ENCODE measurements at places on chromosomes 16 and 17.

- no peak for DNase-seq
Measured at GRCh38 chr16:50861451-50861850, 119.6 kb downstream of the CYLD start.

DNA sequence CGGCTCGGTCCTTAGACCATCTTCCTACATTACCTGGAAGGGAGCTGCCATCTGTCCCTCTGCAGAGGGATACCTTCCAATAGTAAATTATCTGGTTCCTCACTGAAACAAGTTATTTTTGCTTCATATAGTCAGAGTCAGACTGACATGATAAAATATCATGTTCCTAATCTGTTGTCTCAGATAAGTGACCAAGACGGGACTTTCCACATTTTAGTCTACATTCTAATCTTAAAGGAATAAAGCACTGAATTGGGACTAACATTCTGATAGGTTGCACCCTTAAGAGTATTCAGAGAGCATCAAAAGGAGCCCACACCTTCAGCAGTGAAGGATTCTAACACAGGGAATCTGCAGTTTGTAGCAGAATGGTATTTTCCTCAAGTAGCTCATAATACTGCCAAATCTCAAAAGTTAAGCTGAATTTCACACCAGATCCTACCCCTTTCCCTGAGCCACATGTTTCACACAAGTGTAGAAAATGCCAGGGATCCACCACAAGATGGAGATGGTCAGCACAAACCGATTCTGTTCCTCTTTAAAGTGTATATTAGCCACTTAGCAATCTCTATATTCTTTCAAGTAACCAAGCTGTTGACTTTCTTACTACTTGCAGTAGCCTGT lies 13.4 kb downstream of the GINS2 start:
- DNase-seq = peak; percentile 37

DNA sequence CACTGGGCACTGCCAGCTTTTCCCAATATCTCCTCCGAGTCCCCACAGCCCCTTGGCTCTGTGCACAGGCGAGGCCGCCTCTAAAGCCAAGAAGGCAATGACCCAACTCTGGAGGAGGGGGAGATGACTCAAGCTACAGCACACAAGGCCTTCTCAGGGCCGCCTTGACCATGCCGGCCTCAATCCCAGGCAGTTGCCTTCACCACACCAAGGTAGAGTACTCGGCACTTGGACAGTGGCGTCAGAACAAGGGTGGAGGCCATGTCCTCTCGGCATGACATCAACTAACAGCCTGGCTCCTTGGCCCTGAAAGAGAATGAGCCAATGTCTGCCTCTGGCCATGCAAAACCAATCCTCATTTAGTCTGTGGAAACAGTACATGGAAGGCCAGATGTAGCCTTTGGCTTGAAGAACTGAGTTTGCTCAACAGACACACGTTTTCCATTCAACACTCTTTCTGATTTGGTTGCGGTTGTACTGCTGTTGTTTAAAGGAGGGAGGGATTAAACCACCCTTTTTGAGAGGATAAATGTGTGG lies 139.6 kb downstream of the XYLT1 start:
- no peak for DNase-seq

- DNase-seq = no peak
Measured at GRCh38 chr17:77462090-77462489, 321.3 kb downstream of the SEC14L1 start.

DNA sequence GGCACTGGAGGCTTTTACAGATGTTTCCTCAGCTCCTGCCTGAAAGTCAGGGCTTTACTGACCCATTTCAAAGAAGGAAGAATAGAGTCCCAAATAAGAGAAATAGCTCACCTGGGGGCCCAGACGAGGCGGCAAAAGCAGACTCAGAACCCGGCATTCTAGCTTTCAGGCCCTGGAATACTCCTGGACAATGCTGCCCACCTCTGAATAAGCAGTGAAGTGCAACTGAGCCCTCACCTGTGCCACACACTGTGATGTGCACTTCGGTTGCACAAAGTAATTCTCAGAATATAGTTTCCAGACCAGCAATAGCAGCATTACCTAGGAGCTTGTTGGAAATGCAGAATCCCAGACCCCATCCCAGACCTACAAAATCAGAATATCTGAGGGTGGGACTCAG lies 54.6 kb downstream of the ZNF423 start:
- DNase-seq = no peak

- no peak for DNase-seq
Measured at GRCh38 chr16:28532940-28533647, 5.7 kb downstream of the NUPR1 start.

GRCh38 chr17:32007463-32008298 lies 498 bp downstream of the LRRC37B start:
- DNase-seq = peak; percentile 27

DNA sequence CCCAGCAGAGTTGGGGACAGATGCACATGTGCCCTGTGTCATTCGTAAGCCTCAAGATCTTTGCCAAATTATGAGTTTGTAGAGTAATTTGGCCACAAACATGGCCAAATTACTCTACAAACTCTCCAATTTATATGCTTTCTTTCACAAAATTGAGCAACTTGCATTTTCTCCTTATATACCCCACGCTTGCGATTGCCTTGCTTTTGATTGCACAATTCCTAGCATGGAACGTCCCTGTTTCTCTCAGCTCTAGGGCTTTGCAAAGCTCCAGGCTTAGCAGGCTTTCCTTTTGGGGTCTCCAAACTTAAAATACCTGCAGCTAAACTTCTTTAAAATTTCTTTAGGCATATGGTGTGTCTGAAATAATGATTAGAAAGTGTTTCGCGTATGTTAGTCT lies 28.5 kb upstream of the MAF start:
- no peak for DNase-seq

DNA sequence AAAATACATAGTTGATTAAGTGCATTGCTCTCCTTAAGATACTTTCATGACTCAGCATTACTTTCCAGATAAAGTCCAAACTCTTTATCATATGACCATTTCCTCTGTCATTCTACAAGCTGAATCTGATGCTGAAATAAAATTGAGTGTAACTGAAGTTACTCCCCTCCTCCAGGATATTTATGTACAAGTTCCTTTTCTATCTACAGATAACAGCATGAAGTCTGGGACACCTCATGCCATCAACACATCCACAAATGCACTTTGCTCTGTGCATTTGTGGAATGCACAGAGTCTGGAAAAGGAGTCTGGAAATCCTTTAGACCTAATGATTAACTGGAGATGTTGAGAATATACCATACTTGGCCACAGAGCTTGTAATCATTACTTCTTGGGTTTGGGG lies 60.5 kb downstream of the ACSM2B start:
- no peak for DNase-seq

DNA sequence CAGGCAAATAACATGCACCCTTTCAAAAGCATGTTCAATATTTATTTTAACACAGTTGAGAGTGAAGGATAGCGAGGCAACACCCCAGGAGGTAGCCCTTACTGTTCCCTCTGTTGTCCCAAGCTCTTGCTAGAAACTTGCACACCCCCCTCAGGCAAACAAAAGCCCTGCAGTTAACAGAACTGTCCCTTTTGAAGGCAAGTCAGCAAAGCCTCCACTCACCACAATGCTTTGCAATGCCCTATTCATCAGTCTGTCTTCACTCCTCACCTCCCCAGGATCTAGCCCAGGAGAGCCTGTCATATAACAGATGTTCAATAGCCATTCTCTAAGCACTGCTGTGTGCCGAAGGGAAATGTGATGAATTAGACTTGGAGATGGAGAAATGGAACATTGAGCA lies 3.5 kb upstream of the CNEP1R1 start:
- DNase-seq = no peak

DNA sequence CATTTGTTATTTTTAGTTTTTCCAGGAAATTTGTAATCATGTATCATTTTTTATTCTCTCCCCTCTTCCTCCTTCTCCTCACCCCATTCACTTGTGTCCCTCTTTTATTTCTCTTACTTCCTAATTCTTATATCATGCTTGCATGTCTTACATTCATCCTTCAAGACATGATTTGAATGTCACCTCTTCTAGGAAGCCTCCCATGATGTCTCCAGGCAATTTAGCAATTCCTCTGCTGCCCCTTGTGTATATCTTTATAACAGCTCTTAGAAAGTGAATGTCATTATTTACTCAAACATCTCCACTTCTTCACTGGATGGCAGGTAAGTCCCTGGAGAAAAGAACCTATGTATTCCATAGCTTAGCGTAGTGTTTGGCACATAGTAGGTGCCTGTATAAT lies 7.8 kb downstream of the HNF1B start:
- no peak for DNase-seq

- DNase-seq = no peak
Measured at GRCh38 chr16:69513180-69513966, 52.4 kb upstream of the NFAT5 start.

- no peak for DNase-seq
Measured at GRCh38 chr17:36923814-36924221, 13.5 kb upstream of the LHX1 start.

DNA sequence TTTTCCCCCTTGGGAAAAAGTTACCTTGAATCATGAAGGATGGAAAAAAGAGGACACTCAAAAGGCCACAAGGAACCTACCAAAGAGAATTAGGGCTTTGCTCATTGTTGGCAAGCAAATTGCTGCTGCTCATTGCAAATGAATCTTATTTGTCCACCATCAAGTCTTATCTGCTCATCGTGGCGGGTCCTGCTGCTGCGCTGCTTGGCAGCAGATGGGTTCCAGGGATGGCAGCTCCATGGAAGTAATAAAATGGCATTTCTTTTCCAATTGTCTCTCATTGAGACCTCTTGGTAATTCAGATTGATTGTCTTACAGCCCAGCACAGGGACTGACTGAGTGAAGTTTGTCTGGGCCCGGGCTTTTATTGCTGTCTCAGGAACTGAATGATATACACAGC lies 118.7 kb downstream of the MRM1 start:
- DNase-seq = no peak

GRCh38 chr17:39598630-39599003 lies 9.1 kb downstream of the NEUROD2 start:
- no peak for DNase-seq

DNA sequence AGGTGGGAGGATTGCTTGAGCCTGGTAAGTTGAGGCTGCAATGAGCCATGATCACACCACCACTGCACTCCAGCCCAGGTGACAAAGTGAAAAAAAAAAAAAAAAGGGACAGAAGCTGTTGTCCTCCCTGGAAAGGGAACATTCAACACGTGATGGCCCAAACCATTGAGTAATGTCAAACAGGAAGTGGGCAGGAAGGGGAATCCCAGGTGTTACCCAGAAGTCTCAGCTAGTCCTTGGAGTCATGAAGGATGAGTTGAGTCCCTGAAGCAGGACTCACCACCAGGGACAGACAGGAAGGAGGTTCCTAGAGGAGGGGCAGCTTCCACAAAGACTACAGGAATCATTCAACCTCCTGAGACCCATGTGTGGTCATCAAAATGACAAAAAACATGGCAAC lies 19.8 kb upstream of the CMIP start:
- peak; percentile 84 for DNase-seq

DNA sequence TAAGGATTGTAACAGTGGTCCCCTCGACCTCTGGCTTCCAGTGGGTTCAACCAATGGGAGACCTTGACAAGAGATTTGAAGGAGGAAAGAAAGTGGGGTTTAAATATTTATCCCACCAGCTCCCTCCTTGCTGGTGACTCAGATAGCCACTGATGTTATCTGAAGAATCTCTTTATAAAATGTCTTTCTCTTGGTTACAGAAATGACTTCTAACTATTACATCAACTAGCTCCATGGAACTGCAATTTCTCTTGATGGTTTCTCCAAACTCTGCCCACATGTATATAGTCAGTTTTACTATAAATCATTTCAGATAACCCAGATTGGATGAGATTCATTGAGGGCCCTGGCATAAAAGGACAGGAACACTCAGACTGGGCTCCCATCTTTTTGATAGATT lies 920.2 kb upstream of the SOX9 start:
- DNase-seq = no peak

DNA sequence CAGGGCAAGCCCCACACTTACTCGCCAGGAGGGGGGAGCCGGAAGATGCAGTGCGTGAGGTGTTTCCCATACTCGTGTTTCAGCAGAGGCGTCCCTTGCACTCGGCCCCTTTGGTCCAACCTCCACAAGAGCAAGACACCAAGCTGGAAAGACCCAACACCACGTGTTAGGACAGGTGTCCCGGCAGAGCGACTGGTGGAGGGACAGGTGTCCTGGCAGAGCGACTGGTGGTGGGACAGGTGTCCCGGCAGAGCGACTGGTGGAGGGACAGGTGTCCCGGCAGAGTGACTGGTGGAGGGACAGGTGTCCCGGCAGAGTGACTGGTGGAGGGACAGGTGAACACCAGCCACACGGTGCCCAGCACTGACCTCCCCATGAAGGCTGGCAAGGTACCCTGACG lies 19.4 kb downstream of the IFT140 start:
- DNase-seq = no peak

DNA sequence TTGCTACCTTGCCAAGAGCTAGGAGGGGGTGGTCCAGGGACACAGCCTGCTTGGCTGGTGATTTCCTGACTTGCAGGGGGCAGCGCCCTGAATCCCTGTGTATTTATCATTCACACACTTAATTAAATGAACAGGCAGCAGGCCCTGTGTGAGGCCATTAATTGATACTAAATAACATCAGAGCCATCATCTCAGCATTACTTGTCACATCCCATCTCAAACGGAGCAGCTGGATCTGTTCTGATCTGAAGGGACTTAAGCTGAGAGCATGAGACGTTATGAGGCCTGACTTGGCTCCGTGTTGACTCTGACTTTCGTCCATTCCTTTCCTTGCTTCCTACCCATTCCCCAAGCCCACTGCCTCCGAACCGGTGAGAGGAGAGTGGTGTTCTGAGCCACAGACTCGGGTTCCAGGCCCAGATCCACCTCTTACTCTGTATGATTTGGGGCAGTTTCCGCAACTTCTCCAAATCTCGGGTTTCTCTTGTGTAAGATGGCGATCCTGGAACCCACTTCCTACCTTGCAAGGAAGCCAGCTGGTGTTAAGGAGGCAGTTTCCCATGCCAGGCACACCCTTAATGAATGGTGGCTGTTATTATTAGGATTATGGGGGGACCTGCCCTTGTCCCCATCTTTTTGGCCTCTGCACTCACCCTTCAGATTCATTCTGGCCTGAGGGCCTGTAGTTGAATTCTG lies 33.8 kb downstream of the CACNA1G start:
- DNase-seq = peak; percentile 43

GRCh38 chr16:75080205-75081029 lies 36.2 kb downstream of the LDHD start:
- peak; percentile 52 for DNase-seq

DNA sequence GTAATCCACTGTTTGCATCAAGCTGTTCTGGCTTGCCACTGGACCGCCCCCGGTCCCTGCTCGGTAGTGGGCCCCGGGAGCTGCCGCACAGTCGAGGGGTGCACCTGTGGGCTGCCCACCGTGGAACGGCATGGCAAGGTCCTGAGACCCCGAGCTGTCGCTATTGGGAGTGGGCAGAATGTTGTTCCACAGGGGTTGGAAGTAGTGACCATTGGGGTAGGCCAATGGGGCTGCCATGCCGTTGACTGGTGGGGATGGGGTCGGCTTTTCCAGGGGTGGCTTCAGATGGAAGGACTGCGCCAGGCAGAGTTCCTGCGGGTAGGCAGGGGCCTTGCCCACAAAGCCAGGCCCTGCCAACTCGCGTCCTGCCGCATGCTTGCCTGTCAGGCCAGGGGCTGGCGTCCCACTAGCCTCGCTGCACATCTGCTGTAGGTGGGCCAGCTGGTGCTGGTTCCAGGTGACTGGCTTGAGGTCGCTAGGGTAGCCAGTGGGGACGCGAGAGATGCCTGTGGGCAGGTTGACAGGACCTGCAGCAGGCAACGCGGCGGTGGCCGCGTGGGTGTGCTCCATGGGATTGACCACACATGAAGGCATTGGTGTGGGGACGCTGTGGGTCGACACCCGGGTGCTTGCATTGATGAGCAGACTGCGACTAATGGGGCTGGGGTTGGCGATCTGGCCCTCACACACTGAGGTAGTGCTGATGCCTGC lies 14.8 kb downstream of the TRAF4 start:
- DNase-seq = no peak

- DNase-seq = no peak
Measured at GRCh38 chr16:55949518-55949917, 74.3 kb upstream of the CES5A start.
